ENCODE measurements at places on chromosomes 11 and 22. TPM values are rescaled to one million over a fixed set of nuclear protein-coding genes. Genes with fewer than 3 reads are reported as not detected.

The FZD4 gene
- 11.6 TPM for total RNA-seq

The POU2AF1 gene
- total RNA-seq = not detected

The OR51E1 gene
- total RNA-seq = not detected

The OR52L1 gene
- not detected for total RNA-seq

The NLRP14 gene
- total RNA-seq = not detected

The MUC2 gene
- not detected for total RNA-seq

The KCNJ1 gene
- not detected for total RNA-seq

The SMTNL1 gene
- total RNA-seq = not detected

The KRTAP5-8 gene
- total RNA-seq = not detected

The GSTT2 gene
- total RNA-seq = 0.23 TPM

The TSGA10IP gene
- not detected for total RNA-seq

The RASSF10 gene
- total RNA-seq = not detected

The C1QTNF5 gene
- 11.6 TPM for total RNA-seq

The RNF214 gene
- total RNA-seq = 5.5 TPM

The IGLL5 gene
- total RNA-seq = not detected

The DNAJB7 gene
- not detected for total RNA-seq

The HORMAD2 gene
- total RNA-seq = not detected

The MS4A1 gene
- total RNA-seq = not detected

The FGF4 gene
- total RNA-seq = not detected

The RPLP2 gene
- 397 TPM for total RNA-seq

The SCO2 gene
- 1.2 TPM for total RNA-seq

The FAM89B gene
- 5.5 TPM for total RNA-seq

The TRIM6 gene
- 2.1 TPM for total RNA-seq

The BIRC3 gene
- 0.47 TPM for total RNA-seq

The TMEM86A gene
- 0.47 TPM for total RNA-seq

The ART5 gene
- not detected for total RNA-seq

The PRAME gene
- total RNA-seq = not detected

The MYBPC3 gene
- not detected for total RNA-seq

The MMP3 gene
- 0.08 TPM for total RNA-seq

The DEUP1 gene
- total RNA-seq = not detected

The SPON1 gene
- total RNA-seq = 26.8 TPM

The CNGA4 gene
- total RNA-seq = under 0.01 TPM

The INPP5J gene
- under 0.01 TPM for total RNA-seq

The OR5F1 gene
- total RNA-seq = not detected

The IGLL1 gene
- not detected for total RNA-seq

The C22orf42 gene
- total RNA-seq = not detected

The TAF1D gene
- 147 TPM for total RNA-seq

The SNX15 gene
- total RNA-seq = 5.9 TPM

The GLYATL1B gene
- not detected for total RNA-seq

The CACNA1I gene
- under 0.01 TPM for total RNA-seq

The OR6T1 gene
- total RNA-seq = not detected

The ASRGL1 gene
- total RNA-seq = 1.1 TPM

The CASP4 gene
- 117 TPM for total RNA-seq

The OR2AG2 gene
- total RNA-seq = 0.08 TPM

The CARD18 gene
- not detected for total RNA-seq

The XPNPEP3 gene
- 3.8 TPM for total RNA-seq
